Amniotic stem cell (primary cell): ENCODE measurements at places on chromosomes 5 and 9.

DNA sequence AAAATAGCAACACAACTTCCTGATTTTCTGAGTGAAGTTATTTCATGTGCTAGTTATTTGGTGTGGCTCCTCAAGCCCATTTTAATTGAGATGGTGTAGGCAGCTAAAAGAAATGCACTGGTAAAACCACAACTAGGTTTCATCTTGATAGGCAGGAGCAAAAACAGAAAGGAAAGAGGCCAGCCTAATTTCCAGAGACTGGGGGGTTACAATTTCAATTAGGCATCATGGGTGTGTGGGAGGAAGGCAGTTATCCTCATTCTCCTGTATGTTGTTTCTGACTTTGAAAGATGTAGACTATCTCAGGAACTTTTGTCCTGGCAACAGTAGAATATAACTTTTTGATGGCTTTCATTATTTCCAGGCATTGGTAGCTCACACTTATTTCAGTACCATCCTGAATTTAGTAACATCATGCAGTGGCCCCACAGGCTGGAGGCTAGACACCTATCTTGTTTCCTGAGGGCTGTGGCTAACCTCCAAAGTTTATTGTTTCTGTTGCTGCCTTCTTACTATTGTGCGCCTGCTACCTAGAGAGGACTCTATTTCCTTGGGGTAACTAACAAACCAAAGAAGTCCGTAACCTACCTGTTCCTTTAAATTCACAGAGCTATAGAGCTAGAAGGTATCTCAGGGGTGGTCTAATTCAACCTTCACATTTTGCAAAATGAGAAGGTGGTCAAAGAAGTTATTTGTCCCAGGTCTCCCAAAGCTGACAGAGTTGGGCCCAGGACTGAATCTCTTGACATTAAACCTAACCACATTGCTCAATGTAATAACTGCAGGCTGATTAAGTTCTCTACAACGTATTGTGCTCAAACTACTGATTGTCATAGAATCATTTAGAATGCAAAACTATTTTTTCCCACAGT lies 42.4 kb downstream of the FYB1 start:
- no peak for DNase-seq

- DNase-seq, result no peak
Observed at GRCh38 chr9:124632077-124632621, 125.0 kb upstream of the NR5A1 start.

DNA sequence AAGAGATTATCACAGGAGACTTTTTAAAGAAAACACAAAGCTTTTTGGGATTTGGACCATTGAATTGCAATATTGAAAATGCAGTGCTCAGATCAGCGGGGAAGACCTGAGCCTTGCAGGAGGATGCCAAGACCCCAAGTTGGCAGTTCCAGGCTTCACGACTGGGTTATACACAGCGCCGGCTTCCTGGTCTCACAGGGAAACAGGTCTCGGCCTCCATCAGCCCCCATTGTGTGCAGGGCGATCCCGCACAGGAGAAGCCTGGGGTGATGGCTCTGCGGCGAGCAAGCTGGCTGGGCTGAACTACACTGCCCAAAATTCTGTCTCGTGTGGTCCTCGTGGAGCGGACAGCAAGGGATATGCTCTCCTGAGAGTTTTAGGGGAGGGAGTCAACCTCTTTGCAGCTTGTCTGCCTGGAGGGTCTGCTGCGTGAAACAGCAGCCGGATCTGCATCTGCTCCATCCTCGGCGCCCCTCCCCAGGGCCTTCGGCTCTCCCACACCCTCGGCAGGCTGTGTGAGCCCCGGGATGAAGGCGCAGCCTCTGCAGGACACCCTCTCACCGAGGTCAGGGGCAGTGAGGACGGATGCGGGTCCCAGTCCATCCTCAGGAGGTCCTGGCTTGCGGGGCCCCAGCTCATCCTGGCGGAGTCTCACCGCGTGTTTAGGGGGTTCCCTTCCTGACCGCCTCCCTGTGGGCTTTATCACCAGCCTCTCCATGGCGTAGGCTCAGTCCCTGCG lies 60.6 kb downstream of the NSUN2 start:
- no peak for DNase-seq

- DNase-seq, result no peak
Observed at GRCh38 chr5:15598294-15598902, 98.4 kb downstream of the FBXL7 start.

- no peak for DNase-seq
Observed at GRCh38 chr9:26781906-26782305, 110.7 kb downstream of the CAAP1 start.

DNA sequence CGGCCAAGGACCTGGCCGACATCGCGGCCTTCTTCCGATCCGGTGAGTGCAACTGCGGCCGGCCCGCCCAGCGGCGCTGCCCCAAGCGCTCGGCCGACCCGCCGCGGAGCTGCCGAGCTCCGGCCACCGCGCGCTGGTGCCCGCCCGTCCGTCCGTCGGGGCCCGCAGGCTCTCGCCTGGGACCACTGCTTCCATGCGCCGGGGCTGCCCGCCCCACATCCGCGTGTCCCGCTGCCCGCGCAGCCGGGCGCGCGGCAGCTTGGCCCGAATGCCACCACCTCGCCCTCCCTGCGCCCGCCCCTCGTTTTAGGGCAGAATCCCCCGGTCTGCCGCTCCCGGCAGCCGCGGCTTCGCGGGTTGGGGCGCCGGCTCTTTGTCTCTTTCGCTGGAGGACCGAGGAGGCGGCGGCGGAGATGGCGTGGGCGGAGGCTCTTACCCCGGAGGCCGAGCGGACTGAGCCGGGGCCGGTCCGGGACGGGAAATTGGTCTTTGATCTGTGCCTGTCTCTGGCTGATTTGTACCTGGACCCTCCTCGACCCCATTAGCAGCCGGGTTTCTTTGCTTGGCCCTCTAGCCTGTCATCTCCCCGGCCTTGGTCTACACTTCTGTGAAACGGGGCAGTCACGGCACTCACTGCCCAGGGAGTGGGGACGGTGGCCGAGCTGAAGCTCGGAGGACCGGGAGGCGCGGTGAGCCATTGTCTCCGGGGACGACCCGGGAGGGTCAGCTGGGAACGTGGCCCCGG lies 871 bp downstream of the TRIO start:
- no peak for DNase-seq
